Airway epithelial cell (primary cell): ENCODE measurements at places on chromosomes 3 and 15. TPM values are rescaled to one million over a fixed set of nuclear protein-coding genes. Genes with fewer than 3 reads are reported as not detected.

Gene ERICH6
- total RNA-seq: 0.05 TPM in 1 of 2 replicates, not detected in the other

Gene STRIT1
- total RNA-seq: not detected in 2 replicates

Gene STXBP5L
- total RNA-seq: not detected in 2 replicates

Gene WNT7A
- total RNA-seq: 12.5 and 16.9 TPM in 2 replicates

Gene LRRC31
- total RNA-seq: not detected in 2 replicates

Gene CELF6
- 0.35 TPM in 1 of 2 replicates, not detected in the other for total RNA-seq

Gene GABRR3
- total RNA-seq: not detected in 2 replicates

Gene NECTIN3
- 5.0 and 5.7 TPM in 2 replicates for total RNA-seq

Gene HOMER2
- 50.9 and 56.5 TPM in 2 replicates for total RNA-seq

Gene CCR4
- total RNA-seq: not detected in 2 replicates

Gene TERB2
- total RNA-seq: not detected in 2 replicates

Gene VGLL4
- total RNA-seq: 30.6 and 40.4 TPM in 2 replicates

Gene FRMD5
- 1.5 and 2.9 TPM in 2 replicates for total RNA-seq

Gene PCLAF
- 31.2 and 54.0 TPM in 2 replicates for total RNA-seq

Gene ALDH1A3
- 445 and 494 TPM in 2 replicates for total RNA-seq

Gene LRRC2
- not detected in 2 replicates for total RNA-seq

Gene PLA2G4E
- 3.7 and 5.1 TPM in 2 replicates for total RNA-seq

Gene GOLGA8S
- total RNA-seq: not detected in 2 replicates

Gene NOX5
- total RNA-seq: 0.14 TPM in 1 of 2 replicates, not detected in the other

Gene GOLGA8M
- not detected in 2 replicates for total RNA-seq

Gene KLHDC8B
- total RNA-seq: 36.3 and 42.4 TPM in 2 replicates

Gene CACNA2D3
- 0.14 and 0.35 TPM in 2 replicates for total RNA-seq

Gene LINGO1
- not detected in 2 replicates for total RNA-seq

Gene LEKR1
- total RNA-seq: 0.09 and 0.71 TPM in 2 replicates

Gene GABPB1
- 18.2 and 25.7 TPM in 2 replicates for total RNA-seq

Gene DCLK3
- not detected in 2 replicates for total RNA-seq

Gene GPR176
- total RNA-seq: 3.6 and 6.9 TPM in 2 replicates

Gene RHOV
- total RNA-seq: 52.2 and 61.1 TPM in 2 replicates

Gene GOLGA8N
- 0.65 and 1.4 TPM in 2 replicates for total RNA-seq

Gene CLDN11
- total RNA-seq: 2.8 and 3.0 TPM in 2 replicates

Gene CCR8
- total RNA-seq: not detected in 2 replicates

Gene CADPS
- total RNA-seq: not detected in 2 replicates

Gene KLHL40
- total RNA-seq: not detected in 2 replicates

Gene ARGFX
- total RNA-seq: not detected in 2 replicates

Gene SCG3
- total RNA-seq: not detected in 2 replicates

Gene SLC6A1
- not detected in 2 replicates for total RNA-seq
